Right ventricle myocardium superior (tissue), 1 donor: ENCODE measurements at places on chromosomes 11 and 22.

GRCh38 chr11:91133361-91133760, 910.5 kb upstream of the CHORDC1 start:
- DNase-seq, result no peak

DNA sequence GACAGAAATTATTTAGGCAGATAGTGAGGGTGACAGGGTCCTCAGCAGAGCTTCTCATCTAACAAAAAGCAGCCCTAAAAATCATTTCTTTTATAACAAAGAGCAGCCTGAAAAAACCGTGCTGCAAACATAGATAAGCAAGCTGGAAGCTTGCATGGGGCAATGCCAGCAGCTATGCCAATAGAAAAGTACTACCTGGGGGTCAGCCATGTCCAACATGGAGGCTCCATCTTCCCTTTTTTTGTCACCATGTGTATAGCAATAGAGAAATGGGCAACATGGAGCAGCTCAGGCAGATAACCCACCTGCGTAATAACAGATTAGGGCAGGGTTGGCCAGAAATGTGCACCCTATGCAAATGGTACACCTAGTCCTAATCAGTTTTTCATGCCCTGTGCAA, 57.4 kb upstream of the IGLL5 start:
- DNase-seq, result no peak

- no peak for DNase-seq
Observed at GRCh38 chr11:39960206-39960605, 1499.2 kb downstream of the LRRC4C start.

GRCh38 chr11:119344291-119345010, 2.1 kb downstream of the MFRP start:
- no peak for DNase-seq

- DNase-seq, result peak; percentile 47
Observed at GRCh38 chr11:66639066-66639813, 737 bp downstream of the RBM4 start.

DNA sequence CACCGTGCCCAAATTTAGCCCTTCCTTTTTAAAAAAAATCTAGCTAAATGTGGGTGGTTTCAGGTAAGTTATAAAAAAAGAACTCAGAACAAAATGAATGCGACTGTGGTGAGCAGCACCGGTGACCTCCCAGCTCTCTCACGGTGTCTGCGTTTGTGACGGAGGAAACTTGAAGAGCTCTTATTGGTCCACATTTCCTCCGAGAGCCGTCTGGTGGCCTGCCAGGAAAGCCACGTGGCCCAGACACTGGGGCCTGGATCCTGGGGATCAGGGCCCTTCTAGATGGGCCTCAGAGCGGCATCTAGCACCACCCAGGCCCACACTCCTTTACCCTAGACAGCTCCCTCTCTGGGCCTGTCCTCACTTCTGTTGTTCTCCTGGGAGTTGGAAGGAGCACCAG, 39.5 kb downstream of the B3GAT1 start:
- DNase-seq, result no peak

DNA sequence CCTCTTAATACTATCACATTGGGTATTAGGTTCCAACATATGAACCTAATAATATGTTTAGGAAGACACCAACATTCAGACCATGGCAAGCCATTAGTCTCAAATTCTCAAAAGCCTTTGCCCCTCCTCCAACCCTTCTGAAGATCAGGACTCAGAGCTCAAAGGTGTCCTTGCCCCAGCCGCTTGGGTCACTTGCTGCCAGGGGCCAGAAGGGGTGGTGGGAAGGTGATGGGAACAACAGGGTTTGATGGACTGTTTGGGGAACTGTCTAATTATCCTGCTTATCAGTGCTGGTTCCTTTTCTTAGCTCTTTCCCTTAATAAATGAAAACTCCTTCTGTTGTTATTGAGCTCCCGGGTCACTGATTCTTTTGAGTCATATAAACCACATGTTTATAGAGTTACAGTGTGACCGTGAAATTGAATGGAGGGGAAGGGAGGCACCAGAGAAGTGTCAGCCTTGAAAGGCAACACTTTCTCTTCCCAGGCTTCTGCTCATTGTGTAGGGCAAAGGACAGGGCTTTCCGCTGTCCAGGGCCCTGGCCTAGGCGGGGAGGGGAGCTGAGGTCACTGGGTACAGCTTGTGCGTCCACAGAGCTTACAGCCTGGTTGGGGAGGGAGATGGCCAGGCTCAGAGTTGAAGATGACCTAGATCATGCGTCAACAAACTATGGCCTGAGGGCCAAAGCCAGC, 105.1 kb downstream of the FBXO7 start:
- peak; percentile 57 for DNase-seq

DNA sequence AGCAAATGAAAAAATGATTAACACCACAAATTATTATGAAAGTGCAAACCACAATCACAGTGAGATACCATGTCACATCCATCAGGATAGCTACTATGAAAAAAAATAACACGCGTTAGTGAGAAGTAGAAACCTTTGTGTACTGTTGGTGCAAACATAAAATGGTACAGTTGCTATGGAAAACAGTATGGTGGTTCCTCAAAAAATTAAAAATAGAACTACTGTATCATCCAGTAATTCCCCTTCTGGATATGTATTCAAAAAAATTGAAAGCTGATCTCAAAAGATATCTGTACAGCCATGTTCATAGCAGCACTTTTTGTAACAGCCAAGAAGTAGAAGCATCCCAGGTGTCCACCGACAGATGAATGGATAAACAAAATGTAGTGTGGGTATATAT, 43.4 kb downstream of the CCDC81 start:
- DNase-seq, result no peak

- DNase-seq, result no peak
Observed at GRCh38 chr11:87432022-87432421, 394.3 kb downstream of the TMEM135 start.

DNA sequence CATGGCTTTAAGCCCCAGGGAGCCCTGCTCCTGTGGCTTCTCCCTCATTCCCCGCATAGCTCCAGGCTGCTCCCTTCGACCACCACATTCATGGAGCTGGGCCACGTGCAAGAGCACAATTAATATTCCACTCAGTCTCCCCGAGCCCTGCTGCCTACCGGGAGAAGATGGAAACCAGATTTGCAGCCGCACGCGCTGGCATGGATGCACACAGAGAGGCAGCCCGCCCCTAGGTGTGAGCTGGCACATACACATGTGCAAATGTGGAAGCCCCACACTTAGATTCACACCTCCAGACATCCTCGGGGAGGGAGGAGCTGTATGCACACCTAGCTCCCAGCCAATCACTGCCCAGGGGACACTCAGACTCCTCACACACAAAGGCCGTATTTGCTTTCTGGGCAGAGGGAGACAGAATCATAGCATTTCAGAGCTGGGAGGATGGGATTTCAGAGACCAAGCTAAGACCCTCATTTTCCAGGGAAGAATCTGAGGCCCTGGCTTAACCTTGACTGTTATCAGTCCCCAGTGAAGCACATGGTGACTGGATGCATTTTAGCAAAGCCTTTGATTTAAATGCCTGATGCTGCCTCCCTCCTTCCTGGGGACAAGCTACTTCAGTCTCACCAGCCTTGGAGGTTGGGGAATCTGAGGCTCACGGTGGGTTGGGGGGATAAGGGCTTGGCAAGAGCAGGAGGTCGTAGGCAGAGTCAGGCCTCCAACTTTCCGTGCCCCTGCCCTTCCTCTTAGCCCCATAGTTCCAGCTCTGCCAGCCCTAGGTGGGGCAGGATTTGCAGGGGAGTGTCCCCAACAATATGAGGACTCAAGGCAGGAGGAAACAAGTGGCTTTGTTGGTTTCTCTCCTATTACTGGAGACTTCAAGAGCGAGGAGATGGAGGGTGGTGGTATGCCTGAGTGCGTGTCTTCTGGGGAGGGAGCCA, 5.3 kb upstream of the CREB3L1 start:
- DNase-seq, result no peak

GRCh38 chr11:127110542-127110941, 110.0 kb upstream of the KIRREL3 start:
- DNase-seq, result no peak

DNA sequence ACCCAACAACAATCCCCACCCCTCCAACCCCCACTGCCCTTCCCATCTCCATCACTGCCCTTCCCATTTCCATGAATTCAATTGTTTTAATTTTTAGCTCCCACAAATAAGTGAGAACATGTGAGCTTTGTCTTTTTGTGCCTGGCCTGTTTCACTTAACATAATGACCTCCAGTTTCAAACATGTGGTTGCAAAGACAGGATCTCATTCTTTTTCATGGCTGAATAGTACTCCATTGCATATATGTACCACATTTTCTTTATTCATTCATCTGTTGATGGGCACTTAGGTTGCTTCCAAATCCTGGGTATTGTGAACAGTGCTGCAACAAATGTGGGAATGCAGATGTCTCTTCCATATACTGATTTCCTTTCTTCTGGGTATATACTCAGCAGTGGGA, 985 bp upstream of the IL2RB start:
- DNase-seq, result no peak

DNA sequence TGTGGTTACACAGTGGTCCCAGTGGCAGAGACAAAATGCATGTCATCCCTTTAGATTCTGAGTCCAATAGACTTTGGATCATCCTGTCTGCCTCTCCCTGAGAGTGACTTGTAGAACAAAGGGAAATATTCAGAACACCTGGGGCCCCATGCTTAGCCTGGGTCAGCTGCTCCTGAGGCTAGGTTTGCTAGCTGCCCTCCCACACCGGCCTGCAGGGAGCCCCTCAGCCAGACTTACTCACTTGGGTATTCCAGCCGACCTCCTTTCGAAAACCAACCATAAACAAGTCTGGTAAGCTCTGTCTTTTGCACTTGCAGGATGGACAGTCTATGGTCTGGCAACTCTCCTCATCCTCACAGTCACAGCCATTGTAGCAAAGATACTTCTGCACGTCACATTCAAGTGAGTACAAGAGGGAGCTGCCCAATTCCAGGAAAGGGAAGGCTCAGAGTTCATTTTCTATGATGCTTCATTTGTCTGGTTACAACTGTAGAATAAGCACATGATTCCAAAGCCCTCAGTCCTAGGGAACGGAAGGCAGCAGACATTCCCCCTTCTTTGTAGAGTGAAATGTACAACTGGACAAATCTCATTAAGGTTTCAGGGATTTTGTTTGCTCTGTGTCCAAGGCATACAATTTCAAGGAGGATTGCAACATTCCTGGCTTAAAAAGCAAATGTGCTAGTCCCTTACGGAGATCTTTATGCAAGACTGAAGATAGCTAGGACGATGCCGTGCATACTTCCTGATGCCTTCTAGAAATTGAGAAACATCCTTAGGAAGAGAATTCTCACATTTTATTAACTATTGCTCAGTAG, 65.5 kb upstream of the EMID1 start:
- no peak for DNase-seq

- DNase-seq, result no peak
Observed at GRCh38 chr22:37618072-37618656, 9.5 kb downstream of the GGA1 start.

DNA sequence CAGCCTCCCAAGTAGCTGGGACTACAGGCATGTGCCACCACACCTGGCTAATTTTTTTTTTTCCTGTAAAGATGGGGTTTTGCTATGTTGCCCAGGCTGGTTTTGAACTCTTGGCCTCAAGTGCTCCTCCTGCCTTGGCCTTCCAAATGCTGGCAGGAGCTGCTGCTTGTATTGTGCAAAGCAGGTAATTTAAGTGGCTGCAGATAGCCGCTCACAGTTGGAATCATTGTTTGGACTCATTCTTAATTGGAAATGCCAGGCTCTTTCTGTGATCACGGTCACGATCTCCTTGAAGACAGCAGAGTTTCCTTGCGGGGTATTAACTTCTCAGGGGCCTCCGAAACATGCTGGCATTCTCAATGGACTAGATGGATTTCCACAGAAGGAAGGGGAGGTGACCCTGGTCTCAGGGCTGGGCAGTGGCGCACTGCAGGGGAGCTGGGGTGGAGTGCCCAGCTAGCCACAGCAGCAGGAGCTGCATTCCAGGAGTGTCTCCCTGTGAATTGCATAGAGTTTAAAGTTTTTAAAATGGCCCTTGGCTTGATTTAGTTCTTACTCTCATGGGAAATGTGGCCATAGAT, 136.1 kb downstream of the MORC2 start:
- no peak for DNase-seq

- DNase-seq, result no peak
Observed at GRCh38 chr11:70075836-70076235, 2.3 kb upstream of the ANO1 start.
